ENCODE measurements at places on chromosomes 4 and X.

- DNase-seq, result no peak
Observed at GRCh38 chrX:30865015-30865414, 24.0 kb downstream of the TAB3 start.

GRCh38 chrX:43971966-43972961, 926 bp downstream of the NDP start:
- no peak for DNase-seq

GRCh38 chr4:115376866-115377265, 263.4 kb upstream of the NDST4 start:
- no peak for DNase-seq

GRCh38 chr4:122152711-122153226, 638 bp downstream of the BLTP1 start:
- DNase-seq, result peak; percentile 4

GRCh38 chr4:94724016-94724790, 33.6 kb upstream of the BMPR1B start:
- DNase-seq, result no peak

- DNase-seq, result no peak
Observed at GRCh38 chr4:154076921-154077320, 288.0 kb upstream of the SFRP2 start.

DNA sequence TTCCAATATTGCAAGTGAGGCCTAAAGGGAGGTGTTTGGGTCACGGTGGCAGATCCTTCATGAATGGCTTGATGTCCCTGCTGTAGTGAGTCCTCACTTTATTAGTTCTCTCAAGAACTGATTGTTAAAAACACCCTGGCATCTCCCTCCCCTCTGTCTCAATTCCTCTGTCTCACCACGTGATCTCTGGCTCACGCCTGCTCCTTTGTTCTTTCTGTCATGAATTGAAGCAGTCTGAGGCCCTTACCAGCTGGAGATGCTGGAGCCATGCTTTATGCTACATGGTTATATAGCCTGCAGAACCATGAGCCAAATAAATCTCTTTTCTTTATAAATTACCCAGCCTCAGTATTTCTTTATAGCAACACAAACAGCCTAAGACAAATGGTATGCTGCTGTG, 980.7 kb upstream of the GRIA3 start:
- no peak for DNase-seq

GRCh38 chr4:15482842-15483241, 13.2 kb downstream of the CC2D2A start:
- no peak for DNase-seq

GRCh38 chr4:117137145-117137544, 51.8 kb upstream of the TRAM1L1 start:
- DNase-seq, result no peak

DNA sequence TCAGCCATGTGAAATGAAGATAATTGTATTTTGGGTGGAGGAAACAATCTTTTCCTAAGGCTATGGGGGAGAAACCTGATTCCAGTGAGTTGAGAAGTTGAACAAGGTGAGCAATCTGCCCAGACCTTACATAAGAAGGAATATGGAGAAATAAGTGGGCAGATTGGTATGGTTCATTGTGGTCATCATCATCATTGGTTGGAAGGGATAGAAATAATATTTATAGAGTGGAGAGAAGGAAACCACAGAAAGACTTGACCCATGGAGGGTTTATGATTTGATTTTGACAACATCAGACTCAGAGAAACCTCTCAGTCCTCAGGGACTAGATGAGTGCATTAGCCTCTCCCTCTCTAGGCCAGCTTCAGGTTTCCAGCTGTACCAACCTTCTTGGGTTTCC, 177.9 kb upstream of the NEIL3 start:
- DNase-seq, result no peak

DNA sequence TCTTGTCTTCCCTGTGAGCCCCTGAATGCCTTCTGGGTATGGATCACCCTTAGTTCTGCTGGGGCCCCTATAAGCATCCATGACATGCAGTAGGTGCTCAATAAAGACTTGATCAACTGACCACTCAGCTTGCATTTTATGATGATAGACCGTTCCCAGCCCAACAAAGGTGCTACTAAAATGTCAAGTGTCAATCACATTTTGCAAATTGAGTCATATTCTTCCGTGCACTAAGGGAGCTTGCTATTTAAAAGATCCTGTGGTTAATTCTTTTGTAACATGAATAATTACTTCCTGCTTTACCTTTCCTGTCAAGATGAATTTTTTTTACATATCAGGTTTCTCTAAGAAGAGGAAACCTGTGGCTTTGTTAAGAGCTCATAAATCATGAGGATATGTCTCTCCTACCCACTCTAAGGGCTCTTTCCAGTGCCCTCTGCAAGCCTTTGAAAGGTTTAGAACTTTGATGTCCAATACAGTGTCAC, 47.6 kb downstream of the SH3KBP1 start:
- no peak for DNase-seq

DNA sequence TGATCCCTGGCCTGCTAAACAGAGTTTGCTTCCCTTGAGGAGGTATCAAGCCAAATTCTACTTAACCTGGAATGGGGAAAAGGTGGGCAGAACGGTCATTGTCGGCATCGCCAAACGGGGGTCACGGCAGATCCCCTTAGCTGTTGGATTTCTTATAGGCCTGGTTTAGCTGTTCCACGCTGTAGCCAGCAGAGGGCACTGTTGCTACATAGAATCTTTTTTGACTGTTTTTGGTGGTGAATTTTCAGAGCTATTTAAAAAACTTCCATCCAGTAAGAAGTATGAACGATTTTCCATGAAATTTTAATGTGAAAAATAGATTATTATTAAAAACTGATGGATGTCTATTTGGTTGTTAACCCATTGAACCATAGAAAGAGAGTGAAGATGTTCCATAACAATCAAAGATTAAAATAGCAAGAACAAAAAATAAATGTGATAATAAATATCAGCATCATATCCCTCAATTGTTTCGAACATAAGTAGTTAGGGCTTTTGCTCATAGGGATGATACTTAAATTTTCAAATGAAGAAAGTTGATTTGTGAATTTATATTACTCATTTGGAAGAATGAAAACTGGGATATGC, 56.6 kb downstream of the LINC00632 start:
- DNase-seq, result peak; percentile 8

DNA sequence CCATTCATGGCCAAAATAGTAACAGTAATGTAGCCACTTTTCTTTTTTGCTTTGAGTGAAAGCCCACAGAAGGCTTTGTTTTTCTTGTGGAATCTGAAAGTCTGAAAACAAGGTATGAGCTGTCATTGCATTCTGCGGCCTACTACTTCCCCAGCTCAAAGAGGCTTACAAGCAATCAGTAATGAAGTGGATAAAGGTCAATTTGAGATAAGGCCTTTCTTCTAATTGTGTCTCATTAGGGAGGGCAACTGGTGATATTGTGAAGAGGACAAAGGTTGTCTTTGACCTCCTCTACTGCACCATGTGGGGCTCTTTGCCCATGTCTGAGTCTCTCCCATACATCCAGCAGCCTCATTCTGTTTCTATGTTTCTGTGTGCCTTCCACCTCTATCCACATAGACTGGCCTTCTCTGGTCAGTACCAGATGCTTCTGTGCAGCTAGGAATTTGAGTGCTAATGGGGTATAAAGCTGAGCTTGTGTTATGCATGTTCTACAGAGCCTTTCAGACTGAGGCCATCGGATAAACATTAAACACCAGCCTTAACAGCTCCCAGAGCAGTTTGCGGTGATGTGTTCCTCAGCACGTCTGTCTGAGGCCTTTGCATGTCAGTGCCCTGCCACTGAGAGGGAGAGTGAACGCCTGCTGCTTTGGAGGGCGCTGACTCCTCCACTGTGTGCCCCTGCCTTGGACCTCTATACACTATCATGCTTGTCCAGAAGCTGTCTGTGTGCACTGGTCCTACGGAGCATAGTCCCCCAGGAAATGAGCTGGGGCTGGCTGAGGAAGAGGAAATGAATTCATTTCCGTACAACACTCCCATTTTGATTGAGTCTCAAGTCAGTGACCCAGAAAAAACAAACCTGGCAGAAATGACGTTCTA, 80.2 kb downstream of the SH2D1A start:
- DNase-seq, result no peak

DNA sequence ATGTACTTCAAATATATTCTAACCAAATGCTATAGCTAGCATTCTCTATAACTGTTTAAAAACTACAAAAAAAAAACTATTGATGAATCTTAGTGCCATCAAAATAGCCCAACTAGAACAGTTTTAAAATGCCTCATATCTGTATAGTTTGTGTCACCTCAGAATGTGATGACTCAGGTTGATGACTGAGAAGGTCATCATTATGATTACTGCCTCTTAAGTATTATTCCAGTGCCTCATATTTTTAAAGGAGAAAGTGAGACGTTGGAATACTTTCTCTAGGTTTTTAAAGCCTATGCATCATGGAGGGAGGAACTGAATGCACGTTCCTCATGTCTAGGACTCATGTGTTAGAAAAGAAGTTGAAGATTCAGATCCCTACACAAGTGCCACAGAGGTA, 88.2 kb downstream of the TMA16 start:
- DNase-seq, result no peak

GRCh38 chrX:5015451-5015850, 1213.2 kb downstream of the NLGN4X start:
- no peak for DNase-seq

- no peak for DNase-seq
Observed at GRCh38 chr4:99654361-99654761, 3.3 kb downstream of the C4orf54 start.

GRCh38 chr4:1534876-1535526, 128.8 kb upstream of the NKX1-1 start:
- DNase-seq, result no peak

DNA sequence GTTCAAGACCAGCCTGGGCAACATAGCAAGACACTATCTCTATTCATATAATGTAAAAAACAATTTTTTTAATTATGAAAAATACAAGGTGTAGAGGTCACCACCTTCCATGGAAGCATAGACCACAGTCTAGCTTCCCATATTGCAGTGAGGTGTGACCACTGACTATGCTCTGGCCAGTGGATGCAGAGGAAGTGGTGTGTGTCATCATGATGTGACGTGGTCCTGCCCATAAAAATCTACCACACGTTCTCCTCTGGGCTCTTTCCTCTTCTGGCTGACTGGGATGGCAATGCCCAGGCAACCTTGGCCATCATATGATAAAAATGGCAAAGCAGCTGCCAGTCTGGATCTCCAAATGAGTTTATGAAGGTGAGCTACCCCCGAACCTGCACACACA, 65.7 kb downstream of the RBM47 start:
- DNase-seq, result no peak

DNA sequence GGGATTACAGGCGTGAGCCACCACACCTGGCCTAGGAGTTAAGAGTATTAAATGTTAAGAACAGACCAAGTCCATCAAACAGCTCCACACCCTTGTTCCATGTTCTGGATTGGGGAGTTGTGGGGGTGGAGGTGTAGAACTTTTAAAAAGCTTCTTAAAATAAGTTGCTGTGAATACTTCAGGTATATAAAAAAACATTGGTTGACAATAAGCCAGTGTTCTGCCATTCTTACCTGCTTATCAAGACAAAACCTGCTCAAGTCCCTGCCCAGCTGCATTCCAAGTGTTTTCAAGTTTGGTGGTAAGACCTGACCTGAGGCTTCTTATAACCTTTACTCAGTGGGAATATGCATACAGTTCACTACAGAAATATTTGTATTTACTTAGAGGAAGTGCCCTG, 6.4 kb downstream of the RBM3 start:
- no peak for DNase-seq

DNA sequence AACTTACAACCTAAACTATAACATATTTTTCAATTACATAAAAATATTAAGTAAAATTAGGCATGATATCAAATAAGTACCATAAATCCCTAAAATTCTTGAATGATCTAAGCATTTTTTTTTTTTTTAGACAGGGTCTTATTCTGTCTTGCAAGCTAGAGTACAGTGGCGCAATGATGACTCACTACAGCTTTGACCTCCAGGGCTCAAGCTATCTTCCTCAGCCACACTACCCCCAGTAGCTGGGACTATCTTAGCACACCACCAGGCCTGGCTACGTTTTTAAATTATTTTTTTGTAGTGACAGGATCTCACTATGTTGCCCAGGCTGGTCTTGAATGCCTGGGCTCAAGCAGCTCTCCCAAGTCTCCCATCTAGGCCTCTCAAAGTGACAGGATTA, 1042.3 kb downstream of the FSTL5 start:
- no peak for DNase-seq

- DNase-seq, result no peak
Observed at GRCh38 chr4:151804086-151804630, 43.4 kb upstream of the GATB start.

DNA sequence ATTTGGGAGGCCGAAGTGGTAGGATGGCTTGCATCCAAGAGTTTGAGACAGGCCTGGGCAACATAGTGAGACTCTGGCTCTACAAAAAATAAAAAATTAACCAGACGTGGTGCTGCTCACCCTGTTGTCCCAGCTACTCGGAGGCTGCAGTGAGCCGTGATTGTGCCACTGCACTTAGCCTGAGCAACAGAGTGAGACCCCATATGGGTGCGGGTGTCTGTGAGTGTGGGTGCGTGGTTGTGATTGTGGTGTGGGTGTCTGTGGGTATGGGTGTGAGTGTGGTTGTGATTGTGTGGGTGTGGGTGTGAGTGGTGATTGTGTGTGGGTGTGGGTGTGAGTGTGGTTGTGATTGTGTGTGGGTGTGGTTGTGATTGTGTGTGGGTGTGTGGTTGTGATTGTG, 114.6 kb downstream of the UBE2K start:
- DNase-seq, result no peak

GRCh38 chrX:107731831-107732502, 43.6 kb downstream of the TSC22D3 start:
- no peak for DNase-seq

GRCh38 chr4:178953447-178954120, 1511.3 kb upstream of the AGA start:
- DNase-seq, result no peak

- DNase-seq, result no peak
Observed at GRCh38 chr4:150173982-150174398, 95.7 kb downstream of the DCLK2 start.

- no peak for DNase-seq
Observed at GRCh38 chr4:48375651-48376304, 34.4 kb downstream of the SLAIN2 start.

GRCh38 chr4:142944565-142944964, 98.5 kb upstream of the INPP4B start:
- no peak for DNase-seq

DNA sequence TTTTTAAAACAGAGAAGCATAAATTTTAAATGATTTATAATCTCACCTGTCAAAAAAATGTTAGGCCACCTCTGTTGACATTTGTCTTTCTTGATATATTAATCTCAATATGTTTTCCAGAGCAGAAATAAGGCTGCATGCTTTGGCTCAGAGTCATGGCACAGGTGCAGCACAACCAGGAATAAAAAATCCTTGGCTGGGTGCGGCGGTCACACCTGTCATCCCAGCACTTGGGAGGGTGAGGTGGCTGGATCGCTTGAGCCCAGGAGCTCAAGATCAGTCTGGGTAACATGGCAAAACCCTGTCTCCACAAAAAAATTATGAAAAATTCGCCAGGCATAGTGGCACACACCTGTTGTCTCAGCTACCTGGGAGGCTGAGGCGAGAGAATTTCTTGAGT, 18.1 kb downstream of the CPLX1 start:
- no peak for DNase-seq

DNA sequence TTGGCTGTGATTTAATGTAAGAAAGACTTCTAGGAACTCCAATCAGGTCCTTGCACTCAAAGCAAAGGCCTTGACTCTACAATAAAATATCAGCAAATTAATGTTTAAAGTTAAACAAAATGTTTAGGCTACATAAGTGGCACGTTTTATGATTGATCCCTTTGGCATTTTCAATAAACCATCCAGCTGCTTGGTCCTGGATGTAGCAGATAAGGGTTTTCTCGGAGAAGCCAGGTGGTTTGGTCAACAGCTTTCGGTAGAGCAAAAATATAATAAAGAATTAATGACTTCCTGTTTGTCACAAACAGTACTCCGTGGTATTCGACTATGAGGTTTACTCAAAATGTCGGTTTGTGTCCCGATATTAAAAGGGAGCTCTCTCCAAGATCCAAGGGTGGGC, 95.8 kb downstream of the GEMIN8 start:
- DNase-seq, result no peak

Data from activated T-cell treated with anti-CD3 and anti-CD28 coated beads for 24 hours (primary cell).